ENCODE measurements at places on chromosomes 2 and 18.

DNA sequence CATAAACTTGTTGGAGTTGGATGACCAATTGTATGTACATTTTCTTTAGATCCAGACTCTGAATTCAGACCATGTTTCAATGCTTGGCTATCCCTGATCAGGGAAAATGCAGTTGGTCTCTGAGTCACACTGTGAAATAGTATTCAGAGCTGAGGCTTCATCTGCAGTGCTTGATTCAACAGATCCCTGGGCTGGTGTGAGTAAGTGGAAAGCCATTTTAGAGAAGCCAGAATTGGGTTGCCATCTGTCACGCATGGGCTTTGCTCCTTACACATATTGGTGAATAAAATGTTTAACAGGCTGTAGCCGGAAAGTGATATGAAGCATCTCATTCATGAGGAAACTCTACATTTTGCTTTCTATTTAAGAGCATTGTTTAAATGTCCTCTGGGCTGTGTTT lies 50.0 kb upstream of the ACYP2 start:
- no peak for DNase-seq

DNA sequence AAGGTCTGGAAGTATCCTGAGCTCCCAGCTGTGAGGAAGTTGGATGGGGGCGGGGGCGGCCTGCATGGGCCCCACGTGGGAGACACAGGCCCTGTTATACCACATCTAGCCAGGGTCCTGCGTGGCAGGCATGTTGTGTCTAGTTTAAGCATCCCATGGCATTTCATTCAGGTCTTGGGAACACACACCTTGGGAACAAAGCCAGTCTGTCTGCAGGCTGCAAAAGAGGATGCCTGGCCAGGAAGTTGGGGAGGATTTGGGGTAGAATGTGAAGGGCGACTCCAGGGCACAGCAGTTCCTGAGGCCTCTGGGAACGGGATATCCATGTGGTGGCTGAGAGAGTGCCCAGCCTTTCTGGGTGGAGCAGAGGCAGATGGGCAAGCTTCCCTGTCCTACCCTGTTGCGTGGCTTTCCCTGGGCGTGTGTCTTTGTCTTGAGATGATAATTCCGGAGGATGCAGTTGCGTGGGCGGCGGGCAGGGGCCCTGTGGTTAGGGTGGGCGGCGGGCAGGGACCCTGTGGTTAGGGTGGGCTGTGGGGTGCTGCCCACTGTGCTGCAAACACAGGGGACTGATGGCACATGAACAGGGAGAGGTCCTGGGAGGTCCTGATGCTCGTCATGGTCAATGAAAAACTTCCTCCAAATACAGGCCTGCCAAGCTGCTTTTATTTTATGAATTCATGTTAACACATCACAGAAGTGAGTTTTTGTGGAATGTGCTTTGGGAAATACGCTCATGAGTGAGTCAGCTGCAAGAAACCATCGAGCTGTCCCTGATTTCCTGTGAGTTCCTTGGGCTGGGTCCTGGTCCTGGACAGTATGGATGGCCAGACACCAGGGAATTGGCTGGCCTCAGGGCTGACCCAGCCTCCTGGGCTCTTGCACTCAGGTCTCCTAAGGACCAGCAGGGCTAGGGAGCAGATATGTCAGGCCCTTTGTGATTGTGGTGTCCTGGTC lies 90.0 kb upstream of the HS6ST1 start:
- no peak for DNase-seq

DNA sequence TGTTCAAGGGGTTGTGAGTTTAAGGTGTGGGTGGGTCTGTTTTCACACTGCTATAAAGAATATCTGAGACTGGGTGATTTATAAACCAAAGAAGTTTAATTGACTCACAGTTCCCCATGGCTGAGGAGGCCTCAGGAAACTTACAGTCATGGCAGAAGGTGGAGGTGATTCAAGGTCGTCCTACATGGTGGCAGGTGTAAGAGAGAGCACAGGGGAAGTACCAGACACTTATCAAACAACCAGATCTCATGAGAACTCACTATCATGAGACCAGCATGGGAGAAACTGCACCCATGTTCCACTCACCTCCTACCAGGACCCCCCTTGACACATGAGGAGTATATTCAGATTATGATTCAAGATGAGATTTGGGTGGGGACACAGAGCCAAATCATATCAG lies 38.0 kb downstream of the RHBDD1 start:
- DNase-seq = no peak

GRCh38 chr2:178692845-178693244 lies 114.4 kb downstream of the TTN start:
- no peak for DNase-seq

DNA sequence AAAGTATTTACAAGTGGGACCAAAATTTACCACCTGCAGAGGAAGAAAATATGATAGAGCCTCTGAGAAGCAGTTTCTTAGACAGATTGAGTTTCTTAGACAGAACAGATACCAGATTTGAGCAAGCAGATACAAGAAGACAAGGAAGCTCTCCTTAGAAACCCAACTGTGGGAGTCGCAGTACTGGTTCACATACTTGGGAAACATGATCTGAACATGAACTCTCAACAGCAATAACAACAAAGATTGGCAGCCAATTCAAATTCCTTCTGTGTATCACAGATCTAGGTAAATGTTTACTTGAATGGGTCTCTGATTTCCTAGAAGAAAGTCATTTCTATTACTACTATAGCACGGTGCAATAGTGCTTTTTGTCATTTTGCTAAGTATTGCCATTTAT lies 82.1 kb downstream of the OLA1 start:
- DNase-seq = no peak

- DNase-seq = no peak
Observed at GRCh38 chr2:25666218-25666617, 7.2 kb downstream of the DTNB start.

GRCh38 chr18:8965398-8965797 lies 137.1 kb upstream of the NDUFV2 start:
- no peak for DNase-seq

DNA sequence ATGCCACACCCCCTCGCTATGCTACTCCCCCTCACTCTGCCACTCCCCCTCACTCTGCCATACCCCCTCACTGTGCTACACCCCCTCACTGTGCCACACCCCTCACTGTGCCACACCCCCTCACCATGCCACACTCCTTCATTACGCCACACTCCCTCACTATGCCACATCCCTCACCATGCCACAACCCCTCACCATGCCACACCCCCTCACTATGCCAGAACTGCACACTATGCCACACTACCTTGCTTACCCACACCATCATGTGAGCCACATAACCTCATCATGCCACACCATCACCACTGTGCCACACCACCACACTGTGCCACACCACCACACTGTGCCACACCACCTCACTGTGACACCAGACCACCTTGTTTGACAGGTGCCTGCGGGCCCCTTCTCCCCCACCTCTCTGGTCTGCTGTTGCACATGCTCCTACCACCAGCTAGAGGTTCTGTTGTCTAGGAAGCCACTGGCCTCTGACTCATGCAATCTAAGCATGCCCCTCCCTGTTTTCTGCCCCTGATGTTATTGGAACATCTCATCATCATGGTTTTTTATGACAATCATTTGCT lies 22.0 kb downstream of the MARCHF4 start:
- DNase-seq = no peak

GRCh38 chr18:8979258-8979988 lies 123.1 kb upstream of the NDUFV2 start:
- DNase-seq = no peak

- DNase-seq = no peak
Observed at GRCh38 chr18:45852631-45853030, 27.2 kb downstream of the SIGLEC15 start.

GRCh38 chr2:59167514-59167913 lies 926.4 kb upstream of the FANCL start:
- DNase-seq = peak; percentile 50

- no peak for DNase-seq
Observed at GRCh38 chr18:67932271-67932670, 415.8 kb upstream of the DSEL start.

GRCh38 chr2:208999911-209000310 lies 423.9 kb upstream of the MAP2 start:
- DNase-seq = no peak

- DNase-seq = no peak
Observed at GRCh38 chr2:98923244-98923940, 12.6 kb downstream of the CRACDL start.

DNA sequence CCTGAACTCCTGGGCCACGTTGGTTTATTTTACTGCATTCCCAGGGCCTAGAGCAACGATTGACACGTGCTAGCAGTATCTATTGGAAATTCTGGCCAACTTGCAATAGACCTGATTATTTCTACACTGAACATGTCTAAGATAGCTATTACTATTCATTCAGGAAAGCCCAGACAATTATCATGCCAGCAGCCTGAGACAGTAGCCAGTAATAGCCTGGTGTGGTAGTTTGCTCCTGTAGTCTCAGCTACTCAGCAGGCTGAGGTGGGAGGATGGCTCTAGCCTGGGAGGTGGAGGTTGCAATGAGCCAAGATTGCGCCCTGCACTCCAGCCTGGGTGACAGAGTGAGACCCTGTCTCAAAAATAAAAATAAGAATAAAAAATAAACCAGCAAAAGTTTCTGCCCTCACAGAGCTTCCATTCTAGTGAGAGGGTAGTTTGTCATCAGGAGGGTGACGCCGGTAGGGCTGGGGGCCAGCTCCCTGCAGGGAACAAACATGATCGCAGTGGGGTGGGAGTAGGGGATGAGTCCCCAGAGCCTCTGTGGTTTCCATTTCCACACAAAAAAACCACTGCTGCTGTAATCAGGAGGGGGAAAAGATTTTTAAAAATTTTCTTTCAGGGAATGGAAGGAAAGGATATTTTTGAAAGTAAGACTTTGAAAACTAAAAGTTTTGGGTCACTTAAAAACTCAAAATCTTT lies 4.3 kb downstream of the CASP8 start:
- no peak for DNase-seq

DNA sequence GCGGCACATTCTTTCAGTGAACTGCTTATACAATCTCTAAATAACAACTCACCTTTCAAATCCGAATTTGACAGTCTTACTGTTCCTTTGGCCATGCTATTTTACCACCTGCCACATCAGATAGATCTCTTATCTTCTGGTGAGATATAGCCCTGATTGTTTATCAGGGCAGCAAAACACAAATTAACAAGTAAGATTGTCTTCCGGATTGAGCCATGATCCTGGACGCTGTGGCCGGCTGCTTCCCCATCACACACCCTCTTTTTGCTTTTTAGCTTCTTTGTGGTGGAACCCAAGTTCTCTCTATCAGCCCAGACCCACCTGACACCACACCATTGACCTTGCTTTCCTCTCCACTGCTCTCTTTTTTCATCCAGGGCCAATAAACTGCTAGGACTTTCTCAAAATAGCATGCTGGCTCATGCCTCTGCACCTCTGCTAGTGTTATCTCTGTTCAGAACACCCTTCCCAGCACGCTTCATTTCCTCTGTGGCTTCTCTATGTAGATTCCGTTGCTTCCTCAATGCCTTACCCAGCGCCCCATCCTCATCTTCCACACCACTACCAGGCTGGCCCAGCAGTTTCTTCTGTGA lies 111.8 kb upstream of the CNTNAP5 start:
- no peak for DNase-seq

GRCh38 chr2:159497256-159497655 lies 119.1 kb downstream of the BAZ2B start:
- no peak for DNase-seq

GRCh38 chr2:40020997-40021396 lies 241.9 kb upstream of the THUMPD2 start:
- no peak for DNase-seq

- no peak for DNase-seq
Observed at GRCh38 chr2:86044614-86045013, 61.1 kb downstream of the POLR1A start.

DNA sequence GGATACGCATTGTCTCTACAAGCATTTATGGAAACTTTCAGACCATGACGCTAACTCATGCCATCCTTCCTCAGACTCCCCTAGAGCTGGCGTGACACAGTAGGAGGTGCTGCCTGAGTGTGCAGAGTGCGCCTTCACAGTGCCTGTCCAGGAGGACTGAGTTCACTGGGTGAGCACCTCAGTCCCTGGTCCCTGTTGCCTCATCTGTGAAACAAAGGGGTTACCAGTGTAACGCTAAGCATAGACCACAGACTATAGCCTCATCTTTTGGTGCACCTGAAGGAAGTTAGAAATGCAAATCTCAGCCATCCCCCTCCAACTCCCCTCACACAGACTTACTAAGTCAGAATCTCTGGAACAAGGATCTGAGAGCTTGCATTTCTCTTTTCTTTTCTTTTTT lies 142.8 kb downstream of the TMEM17 start:
- no peak for DNase-seq

GRCh38 chr2:216236486-216236885 lies 127.3 kb downstream of the XRCC5 start:
- DNase-seq = no peak

DNA sequence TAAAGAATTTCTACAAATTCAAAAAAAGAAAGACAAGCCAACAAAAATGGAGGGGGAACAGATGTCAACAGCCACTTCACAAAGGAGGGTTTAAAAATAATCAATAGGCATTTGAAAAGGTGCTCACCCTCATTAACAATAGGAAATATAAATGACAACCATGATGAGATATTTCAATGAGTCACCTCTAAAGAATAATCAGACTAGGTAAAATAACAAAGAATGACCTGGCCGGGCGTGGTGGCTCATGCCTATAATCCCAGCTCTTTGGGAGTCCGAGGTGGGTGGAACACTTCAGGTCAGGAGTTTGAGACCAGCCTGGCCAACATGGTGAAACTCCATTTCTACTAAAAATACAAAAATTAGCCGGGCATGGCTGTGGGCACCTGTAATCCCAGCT lies 133.6 kb downstream of the KCNE4 start:
- no peak for DNase-seq

GRCh38 chr2:12710301-12710700 lies 6.4 kb upstream of the TRIB2 start:
- DNase-seq = no peak

DNA sequence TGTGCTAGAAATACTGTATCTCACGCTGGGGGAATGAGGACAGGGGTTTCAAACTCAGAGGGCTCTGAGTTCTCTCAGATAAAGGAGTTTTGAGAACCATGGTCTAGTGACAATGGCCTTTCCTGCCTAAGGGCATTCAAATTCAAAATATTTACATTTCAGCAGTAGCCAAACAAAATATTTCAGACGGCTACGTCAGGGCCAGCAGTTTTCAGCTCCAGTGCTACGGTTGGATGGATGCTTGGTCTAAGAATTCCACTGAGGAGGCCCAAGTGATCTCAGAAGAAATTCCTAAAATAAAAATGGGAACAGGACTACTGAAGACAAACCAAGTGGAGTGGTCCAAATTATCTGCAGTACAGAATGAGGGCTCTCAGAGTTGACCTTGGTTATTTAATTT lies 41.1 kb upstream of the SCG2 start:
- no peak for DNase-seq

- DNase-seq = no peak
Observed at GRCh38 chr2:205053827-205054410, 508.6 kb downstream of the PARD3B start.

- no peak for DNase-seq
Observed at GRCh38 chr18:825891-826585, 14.0 kb upstream of the YES1 start.

- DNase-seq = no peak
Observed at GRCh38 chr18:8800445-8800844, 95.1 kb downstream of the MTCL1 start.
